Stimulated activated CD8-positive, alpha-beta memory T cell treated with anti-CD3 and anti-CD28 coated beads, Interleukin-7, amount 100 ng/mL, for 1 hour (primary cell): ENCODE measurements at places on chromosomes 1 and 21.

GRCh38 chr1:67367370-67368045 lies 59.8 kb downstream of the IL12RB2 start:
- DNase-seq = no peak

GRCh38 chr1:19199969-19200604 lies 10.0 kb downstream of the UBR4 start:
- DNase-seq = no peak

GRCh38 chr1:173744651-173745050 lies 29.9 kb downstream of the KLHL20 start:
- DNase-seq = no peak

GRCh38 chr1:201562659-201563405 lies 23.9 kb downstream of the NAV1 start:
- DNase-seq = no peak

- no peak for DNase-seq
These were observed 48.2 kb downstream of the IL12RB2 start for GRCh38 chr1:67355745-67356424.
